SHP77 treated with DMSO at 0.1 percent for 48 hours (cell line): ENCODE measurements at places on chromosomes 6 and 20.
A peak's percentile ranks its signal among the peaks of the same experiment; 100 is the strongest.

DNA sequence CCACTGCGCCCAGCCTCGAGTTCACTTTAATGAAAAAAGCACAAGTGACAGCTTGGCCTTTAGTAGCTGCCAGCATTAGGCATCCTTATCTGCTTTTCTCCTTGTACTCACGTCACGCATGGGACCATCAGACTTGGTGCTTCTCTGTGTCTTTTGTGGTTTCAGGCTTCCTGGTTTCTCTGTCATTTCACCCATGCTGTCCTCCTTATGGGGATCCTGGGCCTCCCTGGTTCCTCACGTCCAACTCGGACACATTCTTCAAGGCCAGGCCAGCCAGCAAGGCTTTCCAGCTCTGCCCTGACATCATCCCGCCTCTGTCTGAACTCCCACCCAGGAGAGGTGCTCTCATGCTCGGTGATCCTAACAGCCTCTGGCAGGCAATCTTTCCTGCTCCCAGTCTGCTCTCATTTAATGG is 83.2 kb downstream of the TIAM2 start:
- DNase-seq = no peak

DNA sequence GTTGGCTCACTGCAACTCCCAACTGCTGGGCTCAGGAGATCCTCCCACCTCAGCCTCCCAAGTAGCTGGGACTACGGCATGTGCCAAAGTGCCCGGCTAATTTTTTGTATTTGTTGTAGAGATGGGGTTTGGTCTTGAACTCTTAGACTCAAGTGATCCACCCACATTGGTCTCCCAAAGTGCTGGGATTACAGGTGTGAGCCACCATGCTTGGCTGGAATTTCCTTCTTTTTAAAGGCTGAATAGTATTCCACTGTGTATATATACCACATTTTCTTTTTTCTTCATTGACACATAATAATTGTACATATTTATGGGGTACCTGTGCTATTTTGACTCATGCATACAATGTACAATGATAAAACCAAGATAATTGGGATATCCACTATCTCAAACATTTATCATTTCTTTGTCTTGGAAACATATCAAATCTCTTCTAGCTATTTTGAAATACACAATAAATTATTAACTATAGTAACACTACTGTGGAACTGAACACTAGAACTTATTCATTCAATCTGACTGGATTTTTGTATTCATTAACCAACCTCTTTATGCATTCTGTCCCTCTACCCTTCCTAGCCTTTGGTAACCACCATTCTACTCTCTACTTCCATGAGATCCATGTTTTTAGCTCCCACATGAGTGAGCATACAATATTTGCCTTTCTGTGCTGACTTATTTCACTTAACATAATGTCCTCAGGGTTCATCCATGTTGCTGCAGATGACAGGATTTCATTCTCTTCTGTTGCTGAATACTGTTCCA is 7.8 kb downstream of the MDC1 start:
- no peak for DNase-seq

DNA sequence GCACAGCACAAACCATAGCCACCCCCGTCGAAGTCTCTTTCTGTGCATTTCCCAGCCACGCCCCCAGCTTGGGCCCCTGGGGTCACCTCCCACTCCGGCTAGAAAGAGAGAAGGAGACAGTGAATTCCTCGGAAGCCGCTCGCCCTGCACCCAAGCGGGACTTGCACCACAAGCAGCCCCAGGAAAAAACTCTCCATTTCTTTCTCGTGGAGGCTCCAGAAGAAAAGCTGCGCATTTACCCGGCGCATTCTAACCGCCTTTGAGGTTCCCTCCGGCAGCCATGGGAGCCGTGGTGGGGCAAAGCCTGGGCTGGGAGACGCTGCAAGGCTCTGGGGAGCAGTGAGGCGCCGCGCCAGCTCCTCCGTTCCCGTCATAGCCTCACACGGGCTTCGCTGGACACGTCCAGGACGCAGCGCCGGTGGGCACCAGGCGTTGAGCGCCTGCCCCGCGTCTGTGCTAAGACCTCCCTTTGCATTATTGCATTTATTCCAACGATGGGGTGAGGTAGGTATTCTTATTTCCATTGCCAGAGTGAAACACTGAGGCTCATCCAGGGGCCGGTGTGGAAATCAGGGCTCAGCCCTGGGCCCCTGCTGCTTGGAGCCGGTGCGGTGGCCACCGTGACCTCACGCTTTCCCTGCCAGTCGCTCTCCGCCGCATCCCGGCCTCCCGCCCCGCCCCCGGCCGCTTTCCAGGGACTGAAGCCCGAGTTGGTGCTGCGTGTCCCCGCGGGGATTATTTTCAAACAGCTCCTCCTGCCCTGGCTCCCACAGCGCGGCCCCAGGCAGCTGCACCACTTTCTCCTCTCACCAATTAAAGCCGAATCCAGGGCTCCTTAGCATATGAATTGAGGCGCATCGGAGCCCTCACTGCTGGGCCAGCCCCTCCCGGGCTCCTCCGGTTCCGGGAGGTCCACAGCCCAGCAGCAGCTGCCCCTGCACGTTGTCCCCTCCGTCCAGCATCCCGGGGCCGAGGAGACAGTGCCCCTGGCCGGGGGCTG is 148.3 kb upstream of the AFDN start:
- DNase-seq = no peak

- DNase-seq = no peak
Measured at GRCh38 chr6:34120953-34121675, 24.8 kb downstream of the GRM4 start.

DNA sequence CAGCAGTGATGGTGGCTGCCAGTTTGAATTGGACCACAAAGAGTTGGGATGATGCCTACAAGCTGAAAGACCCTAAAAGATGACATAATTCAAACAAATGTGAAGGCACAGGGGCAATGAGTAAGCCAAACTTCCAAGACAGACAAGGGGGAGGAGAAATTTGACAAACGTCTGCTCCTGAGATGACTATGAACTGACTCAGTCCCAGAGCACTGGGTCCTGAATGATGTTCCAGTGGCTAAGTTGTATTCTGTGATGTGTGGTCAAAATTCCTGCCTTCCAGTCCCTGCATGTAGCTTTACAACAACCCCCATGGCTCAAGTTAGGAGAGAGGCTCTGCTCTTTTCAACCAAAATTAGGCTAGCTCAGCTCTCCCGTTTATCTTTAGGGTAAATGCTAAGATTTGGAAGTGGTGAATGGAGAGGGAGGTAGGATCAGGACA is 86.1 kb upstream of the SIRPA start:
- no peak for DNase-seq

DNA sequence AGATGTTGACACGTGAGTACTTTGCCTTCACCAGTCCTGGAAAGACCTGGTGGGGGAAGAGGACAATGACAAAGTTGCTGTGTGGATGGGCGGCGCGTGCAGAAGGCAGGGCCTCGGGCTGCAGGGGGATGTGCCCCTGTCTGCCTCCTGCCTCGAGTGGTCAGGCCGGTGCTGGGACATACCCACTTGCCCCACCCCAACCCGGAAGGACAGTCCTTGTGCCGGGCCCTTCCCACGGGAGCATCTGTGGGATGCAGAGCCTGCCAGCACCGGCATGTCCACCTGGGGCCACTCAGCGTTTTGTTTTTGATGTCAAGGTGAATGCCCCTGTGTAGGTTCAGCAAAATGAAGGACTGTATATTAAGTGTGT is 60.5 kb upstream of the BHLHE23 start:
- DNase-seq = no peak

DNA sequence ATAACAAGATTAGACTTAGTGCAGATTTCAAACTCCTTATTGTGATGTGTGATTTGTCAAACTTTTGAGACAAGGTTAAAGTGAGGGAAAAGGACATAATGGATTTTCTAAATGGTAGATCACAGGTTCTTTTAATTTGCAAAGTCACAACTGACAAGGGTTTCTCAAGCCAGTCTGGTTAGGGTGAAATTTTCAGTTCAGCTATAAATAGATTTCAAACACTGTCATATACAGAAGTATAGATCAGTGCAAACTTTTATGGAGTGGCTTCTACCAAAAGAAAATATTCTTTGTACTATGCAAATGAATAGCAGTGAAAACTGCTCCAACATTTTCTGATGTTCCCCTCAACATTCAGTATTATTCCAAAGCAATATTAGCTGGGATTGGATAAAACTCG is 337.1 kb upstream of the MAN1A1 start:
- DNase-seq = no peak

GRCh38 chr20:34062570-34063482 is 49.2 kb downstream of the EIF2S2 start:
- no peak for DNase-seq

DNA sequence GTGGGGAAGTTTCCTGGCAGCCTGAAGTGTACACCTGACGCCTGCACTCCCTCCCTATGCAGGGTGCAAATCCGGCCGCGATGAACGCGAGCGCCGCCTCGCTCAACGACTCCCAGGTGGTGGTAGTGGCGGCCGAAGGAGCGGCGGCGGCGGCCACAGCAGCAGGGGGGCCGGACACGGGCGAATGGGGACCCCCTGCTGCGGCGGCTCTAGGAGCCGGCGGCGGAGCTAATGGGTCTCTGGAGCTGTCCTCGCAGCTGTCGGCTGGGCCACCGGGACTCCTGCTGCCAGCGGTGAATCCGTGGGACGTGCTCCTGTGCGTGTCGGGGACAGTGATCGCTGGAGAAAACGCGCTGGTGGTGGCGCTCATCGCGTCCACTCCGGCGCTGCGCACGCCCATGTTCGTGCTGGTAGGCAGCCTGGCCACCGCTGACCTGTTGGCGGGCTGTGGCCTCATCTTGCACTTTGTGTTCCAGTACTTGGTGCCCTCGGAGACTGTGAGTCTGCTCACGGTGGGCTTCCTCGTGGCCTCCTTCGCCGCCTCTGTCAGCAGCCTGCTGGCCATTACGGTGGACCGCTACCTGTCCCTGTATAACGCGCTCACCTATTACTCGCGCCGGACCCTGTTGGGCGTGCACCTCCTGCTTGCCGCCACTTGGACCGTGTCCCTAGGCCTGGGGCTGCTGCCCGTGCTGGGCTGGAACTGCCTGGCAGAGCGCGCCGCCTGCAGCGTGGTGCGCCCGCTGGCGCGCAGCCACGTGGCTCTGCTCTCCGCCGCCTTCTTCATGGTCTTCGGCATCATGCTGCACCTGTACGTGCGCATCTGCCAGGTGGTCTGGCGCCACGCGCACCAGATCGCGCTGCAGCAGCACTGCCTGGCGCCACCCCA is 1.2 kb downstream of the GPR6 start:
- DNase-seq = no peak

GRCh38 chr20:47343007-47343472 is 13.5 kb downstream of the ZMYND8 start:
- no peak for DNase-seq

DNA sequence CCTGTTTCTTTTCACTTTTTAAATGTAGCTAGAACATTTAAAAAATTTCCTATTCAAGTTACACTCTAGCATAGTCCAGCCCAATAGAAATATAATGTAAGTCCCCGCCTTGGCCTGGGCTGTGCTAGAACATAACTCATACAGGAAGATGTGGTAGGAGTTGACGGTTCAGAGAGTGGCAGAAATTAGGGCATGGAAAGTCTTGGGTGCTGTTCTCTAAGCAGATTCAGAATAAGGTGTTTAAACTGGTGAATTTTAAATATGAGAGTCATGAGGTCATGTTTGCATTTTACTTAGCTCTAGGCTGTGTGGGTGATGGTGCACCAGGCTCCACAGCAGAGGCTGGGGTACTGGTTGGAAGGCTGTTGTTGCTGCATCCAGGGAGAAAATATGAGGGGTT is 256.5 kb downstream of the FARS2 start:
- no peak for DNase-seq

GRCh38 chr20:34579191-34579978 is 20.9 kb downstream of the MAP1LC3A start:
- DNase-seq = no peak

- no peak for DNase-seq
Measured at GRCh38 chr6:152034631-152035030, 227.1 kb downstream of the ESR1 start.

GRCh38 chr6:66848244-66848953 is 1141.4 kb upstream of the EYS start:
- no peak for DNase-seq

- DNase-seq = peak; percentile 99
Measured at GRCh38 chr20:309841-310644, 12.7 kb downstream of the ZCCHC3 start.

DNA sequence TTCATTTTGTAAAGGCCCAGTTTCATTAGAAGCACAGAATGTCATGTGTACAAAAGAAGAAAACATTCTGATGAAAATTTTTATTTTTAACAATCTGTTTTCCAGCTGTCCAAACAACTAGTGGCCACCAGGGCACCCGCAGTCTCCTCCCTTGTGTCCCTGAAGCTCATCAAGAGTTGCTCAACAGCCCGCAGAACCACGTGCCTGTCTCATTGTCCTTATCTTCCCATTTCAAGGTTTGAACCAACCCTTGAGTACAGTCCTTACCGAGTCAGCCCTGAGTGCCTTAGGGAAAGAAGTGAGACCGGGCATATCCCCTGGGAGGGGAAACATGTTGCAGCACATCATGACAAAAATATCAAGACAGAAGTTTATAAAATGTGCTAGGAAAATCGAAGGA is 15.9 kb upstream of the ZNF133 start:
- no peak for DNase-seq

DNA sequence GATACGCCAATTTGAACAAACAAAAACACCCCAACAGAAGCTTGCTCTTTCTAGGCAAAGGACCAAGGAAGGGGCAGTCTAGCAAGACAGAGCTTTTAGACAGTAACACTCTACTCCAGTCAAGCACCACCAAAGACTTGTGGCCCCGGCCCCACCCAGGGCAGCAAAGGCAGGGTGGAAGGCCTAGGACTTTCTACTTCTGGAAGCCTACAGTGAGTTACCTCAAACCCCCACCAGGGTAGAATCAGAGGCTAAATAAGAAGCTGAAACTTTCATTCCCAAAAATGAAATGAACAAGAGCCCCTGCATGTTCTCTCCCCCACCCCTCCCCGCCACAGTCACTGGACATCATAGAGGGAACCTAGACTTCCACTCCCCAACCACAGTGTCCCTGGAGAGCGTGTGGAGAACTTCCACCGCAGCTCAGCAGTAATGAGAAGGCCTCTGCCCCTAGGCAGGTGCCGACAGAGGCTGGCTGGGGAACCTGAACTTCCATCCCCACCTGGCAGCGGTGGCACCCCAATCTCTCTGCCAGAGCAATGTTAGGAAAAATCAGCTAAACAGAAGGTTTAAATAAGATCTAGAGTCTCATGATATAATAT is 40.0 kb downstream of the KATNA1 start:
- DNase-seq = no peak

DNA sequence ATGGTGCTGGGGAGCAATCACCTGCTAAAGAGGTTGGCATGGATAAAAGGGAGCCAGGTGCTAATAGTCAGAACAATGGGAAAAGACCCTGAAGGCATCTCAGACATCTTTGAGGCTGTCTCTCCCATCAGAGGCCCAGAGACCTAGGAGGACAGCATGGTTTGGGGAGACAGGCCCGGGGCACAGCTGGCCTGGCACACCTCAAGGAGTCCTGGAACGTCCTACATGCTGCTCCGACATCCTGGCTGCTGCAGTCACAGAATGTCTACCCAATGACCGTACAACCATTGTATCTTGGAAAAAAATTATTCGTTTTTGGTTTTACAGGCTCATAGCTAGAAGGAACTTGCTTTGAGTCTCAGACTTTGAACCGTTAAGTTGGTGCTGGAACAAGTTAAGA is 4.4 kb downstream of the GMDS start:
- no peak for DNase-seq

DNA sequence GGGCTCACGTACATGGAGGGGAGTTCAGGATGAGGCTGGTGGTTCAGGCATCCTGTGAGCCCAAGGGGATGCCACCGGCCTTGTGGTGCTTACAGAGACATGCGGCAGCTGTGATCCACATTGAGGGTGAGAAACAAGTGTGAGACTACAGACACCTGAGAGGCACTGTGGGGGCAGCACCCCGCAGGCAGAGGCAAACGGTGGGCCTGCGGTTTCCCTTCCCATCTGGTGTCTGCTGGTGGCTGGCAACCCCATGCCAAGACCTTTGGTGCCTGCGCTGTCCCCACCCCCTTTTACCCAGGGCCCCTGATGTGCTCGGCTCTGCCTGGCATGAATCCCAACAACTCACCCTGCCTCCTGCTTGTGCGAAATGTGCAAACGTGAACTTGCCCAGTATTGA is 42.0 kb downstream of the ERMARD start:
- no peak for DNase-seq
